ENCODE measurements at places on chromosomes 2 and 18.

DNA sequence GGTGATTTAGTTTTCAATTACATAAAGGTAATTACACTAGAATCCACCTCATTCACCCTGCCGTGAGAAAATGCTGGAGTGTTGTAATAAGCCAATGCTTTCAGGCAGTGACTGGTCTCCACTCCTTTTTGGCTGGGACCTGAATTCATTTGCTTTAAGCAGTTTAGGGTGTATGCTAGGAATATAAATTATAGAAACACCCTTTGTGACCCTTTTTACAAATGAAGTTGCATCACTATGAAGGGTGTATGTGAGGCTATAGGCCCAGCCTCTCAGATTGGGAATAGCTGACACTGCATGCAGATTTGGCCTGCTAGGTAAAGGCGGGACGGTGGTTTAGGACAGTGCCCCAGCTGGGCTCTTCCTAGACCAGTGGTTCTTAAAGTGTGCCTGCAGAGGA lies 50.8 kb upstream of the NFE2L2 start:
- no peak for DNase-seq

DNA sequence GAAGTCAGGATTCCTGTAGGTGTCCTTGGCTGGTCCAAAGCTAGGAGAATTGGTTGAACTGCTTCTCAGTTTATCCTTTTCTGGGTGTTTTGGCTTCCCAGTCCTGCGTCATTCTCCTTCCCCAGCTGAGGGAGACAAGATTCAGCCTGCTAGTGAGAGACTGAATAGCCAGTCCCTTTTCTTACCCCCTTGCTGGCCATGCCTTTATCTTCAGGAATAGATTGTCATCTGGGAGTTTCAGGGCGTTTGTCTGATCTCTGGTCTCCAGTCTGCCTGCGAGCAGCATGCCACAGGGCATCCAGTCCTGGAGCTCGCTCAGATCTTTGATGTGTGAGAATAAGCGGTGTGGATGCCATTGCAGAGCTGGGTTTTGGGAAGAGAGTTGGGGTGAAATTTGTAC lies 5.8 kb downstream of the MYO1B start:
- DNase-seq: no peak

DNA sequence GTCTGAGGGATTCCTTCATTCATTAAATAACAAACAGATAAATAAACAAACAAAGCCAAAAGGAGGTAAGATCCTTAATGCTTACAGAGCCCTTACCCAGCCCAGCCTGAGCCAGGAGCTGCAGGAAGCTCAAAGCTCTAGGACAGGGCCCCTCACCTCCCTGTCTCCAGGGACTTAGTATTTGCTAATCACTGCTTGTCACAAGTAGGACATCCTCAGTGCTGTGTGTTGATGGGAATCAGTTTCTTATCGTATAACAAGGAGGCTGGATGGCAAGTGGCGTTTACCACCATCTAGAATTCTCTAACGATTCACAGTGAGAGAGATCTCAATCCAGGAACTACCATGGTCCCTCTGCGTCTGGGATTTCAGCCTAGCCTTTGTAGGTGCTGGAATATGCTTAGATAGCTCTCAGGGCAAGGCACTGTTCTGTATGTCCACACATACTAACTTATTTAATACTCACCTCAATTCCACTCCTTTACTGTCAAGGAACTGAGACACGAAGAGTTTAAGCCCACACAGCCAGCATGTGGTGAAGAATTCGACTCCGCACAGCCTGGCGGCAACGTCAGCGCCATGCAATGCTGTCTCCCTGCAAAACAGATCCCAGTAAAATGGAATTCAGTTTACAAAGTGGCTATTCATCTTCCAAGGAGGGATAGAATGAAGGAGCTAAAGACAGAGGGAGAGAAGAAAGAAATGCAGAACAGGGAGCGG lies 164.8 kb downstream of the MYCN start:
- DNase-seq: no peak

DNA sequence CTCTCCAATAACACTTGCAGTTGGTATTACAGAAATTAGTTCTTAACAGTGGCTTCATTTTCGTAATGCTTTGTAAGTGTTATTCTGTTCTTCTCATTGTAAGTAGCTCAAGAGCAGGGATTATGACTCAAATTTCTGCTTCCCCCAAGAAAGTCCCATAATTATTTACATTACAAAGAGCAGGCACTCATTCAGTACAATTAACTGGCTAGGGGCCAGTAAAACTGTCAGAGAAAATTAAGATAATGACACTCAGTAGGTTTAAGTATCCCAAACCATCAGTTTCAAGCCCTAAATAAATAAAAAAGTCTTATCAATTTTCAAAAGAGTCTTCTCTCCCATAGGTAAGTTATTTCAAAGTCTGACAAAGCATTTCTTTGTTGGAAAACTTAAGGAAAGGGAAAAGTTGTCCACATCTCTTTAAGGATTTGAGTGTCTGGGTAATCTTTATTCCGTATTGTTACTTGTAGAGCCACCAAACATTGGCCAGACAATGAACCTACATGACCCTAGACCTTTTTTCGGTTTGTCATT lies 137.1 kb downstream of the ARHGAP28 start:
- no peak for DNase-seq

DNA sequence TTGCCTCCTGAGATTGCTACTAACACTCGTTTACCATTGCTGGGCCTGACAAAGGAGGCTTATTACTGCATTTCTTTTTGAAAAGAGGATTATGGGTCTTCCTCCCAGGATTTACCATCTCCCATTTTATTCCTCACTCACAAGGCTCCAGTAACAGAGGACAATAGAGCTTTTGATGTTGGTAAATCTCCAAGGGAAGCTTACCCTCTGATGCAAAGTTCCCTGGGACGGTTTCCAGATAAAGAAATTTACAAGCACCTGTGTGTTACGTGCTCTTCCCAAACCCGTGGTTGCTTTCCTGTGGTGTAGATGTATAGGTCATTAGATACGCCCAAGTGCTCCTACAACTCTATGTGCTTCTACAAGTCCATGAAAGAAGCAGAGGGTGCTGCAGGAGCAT lies 17.1 kb downstream of the VSNL1 start:
- no peak for DNase-seq

DNA sequence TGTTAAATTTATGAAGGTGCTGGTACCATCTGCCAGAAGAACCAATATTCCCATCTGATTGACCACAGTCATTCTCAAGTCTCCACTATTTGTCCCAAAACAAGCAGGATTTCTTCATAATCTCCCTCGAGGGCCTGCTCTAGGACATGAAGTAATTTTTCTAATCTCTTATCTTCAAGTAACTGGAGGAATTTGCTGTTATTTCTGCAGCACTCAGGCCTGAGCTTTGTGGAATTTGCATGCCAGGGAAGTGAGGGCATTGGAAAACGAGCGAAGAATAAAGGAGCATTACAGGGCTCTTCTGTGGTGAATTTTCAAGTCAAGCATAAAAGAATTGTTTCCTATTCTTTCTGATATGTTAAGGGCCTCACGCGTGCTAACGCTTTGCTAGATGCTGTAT lies 161.2 kb upstream of the EPAS1 start:
- no peak for DNase-seq

- no peak for DNase-seq
These were observed 26.0 kb upstream of the EFEMP1 start for GRCh38 chr2:55949613-55950012.

DNA sequence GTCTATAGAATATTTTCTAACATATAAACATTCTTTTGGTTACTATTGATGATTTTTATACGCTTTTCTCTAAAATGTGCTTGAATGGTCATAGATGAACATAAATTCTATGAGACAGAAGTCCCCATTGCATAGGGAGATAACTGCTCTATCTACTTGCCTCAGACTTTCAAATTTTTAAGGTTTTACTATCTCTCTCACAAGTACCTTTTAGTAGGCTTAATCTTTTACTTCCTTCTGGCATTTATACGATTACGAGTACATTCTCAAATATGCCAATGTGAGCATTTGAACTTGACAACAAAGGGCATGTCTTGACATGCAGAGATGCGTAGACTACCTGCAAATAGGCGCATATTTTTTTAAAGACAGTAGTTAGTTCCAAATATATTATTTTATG lies 935.9 kb upstream of the LRATD1 start:
- no peak for DNase-seq

GRCh38 chr18:3995476-3996102 lies 459.5 kb downstream of the DLGAP1 start:
- DNase-seq: peak; percentile 49

GRCh38 chr18:61606068-61606660 lies 272.9 kb downstream of the CDH20 start:
- DNase-seq: no peak

GRCh38 chr18:44713435-44713834 lies 32.7 kb downstream of the SETBP1 start:
- no peak for DNase-seq

DNA sequence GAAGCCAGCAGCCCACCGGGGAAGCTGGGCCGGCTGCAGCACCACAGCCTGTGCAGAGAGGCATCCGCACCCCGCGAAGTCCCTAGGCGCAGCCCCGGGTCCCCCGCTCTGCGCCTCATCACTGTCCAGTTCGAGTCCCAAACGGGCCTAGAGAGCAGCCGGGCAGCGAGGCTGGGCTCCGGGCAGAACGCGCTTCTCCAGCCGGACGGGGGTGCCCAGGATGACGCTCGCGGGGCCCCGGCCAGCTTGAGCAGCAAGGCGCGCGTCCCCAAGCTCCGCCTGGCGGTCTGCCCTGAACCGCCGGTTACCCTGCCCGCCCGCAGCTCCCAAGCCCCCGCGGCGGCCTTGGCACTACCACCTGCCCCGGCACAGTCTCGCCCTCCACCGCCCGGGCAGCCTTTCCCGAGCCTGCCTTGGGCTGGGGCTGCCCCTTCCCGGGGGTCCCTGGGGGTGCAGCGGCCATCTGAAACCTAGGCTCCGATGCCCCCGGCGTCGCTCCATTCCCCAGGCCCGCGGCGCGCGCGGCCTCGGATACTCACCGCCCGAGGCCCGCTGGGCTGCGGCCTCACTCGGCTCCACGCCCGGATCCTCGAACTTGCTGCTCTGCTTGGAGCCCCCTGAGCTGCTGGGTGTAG lies 591 bp downstream of the SLC16A14 start:
- DNase-seq: no peak

- DNase-seq: no peak
These were observed 26.0 kb upstream of the TNS1 start for GRCh38 chr2:218028562-218029348.

DNA sequence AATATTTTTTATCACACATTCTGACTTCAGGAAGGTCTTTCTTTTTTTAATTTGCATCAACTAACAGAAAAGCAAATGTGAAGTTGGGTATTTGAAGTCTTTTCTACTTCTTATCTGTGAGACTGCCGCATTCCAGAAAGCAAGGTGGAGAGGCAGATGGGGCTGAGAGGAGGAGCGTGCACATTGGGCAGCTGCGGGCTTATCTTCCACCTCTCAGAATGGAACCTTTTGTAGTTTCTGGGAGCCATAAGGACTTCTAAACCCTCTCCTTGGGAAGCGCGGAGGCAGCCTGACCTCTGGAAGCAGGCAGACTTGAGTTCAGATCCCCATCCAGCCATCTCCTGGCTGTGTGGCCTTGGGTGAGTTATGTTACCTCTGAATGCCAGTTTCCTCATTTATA lies 3.9 kb downstream of the MAPRE3 start:
- no peak for DNase-seq

- no peak for DNase-seq
These were observed 151.2 kb downstream of the CALCRL start for GRCh38 chr2:187296869-187297268.

DNA sequence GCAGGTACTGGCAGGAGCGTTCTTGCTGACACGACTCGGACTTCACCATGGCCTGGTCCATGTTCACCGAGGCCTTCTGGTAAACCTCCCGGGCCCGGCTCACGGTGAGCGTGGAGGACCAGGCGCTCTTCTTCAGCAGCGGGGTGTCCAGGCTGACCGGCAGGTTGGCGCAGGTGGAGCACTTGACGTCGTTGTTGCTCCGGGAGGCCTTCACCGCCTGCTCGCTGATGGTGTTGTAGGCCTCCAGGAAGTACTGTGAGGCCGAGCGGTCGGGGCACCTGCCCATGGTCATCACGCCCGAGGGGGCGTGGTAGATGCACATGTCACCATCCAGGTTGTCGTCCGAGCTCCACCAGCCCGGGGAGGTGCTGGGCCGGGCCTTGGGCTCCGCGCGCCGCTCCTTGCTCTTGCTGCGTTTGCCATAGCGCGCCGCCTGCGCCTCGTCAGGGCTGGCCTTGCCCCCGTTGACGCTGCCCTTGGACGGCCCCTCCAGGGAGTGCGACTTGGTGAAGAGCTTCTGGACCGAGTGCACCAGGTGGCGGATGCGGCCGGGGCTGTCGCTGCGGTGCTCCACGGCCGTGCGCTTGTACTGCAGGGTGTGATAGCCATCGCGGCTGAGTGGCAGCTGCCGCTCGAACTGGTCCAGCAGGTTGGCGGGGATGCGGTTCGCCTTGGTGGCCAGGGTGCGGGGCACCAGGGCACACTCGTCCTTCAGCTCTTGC lies 429.3 kb downstream of the TGIF1 start:
- DNase-seq: no peak

- no peak for DNase-seq
These were observed 109.1 kb downstream of the TMEM17 start for GRCh38 chr2:62396880-62397279.

GRCh38 chr2:120747281-120747680 lies 11.6 kb downstream of the GLI2 start:
- no peak for DNase-seq

- no peak for DNase-seq
These were observed 126.0 kb downstream of the EPHA4 start for GRCh38 chr2:221446140-221446539.

DNA sequence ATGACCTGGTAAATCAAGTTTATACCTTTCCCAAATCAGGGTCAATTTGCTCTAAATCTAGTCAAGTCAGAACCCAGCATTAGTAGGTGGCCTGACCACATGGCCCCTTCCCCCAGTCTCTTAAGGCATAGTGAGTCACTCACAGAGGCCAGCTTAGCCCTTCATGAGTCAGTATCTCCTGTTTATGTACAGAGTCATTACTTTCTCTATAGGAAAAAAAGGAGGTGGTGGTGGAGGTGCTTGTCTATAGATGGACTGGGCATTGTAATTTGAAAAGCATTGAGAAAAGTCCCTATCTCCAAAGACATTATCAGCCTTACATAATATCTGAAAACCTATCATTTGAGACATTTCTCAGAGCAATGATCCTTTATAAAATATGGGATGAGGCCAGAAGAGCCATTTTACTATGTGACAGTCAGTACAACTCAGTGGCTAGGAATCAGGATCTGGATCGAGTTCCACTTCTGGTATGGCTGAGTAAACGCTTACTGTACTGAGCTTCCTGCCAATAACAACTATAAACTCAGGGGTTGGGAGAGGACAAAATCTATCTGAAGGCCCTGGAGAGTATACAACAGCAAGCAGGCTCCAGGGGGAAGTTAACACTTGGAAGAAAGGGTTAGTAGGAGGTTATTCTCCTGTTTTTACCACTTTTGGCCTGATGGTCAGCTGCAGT lies 22.5 kb upstream of the SIGLEC15 start:
- peak; percentile 83 for DNase-seq

DNA sequence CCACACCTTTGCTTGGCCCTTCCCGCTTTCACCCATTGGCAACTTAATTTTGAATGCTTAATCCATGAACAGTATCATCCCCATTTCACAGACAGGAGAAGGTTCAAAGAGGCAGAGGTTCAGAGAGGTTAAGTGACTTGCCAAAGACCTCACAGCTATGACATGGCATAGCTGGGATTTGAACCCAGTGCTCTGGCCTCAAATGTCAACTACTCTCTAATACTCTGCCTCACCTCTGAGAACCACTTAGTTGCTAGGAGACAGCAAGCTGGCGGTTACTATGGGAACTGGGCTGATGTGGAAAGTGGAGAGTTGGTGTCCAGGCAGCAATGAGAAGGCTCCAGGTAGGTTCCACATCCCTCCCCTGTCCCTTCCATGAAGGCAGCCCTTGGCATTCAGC lies 15.8 kb upstream of the PRSS56 start:
- DNase-seq: no peak

- no peak for DNase-seq
These were observed 214.4 kb upstream of the LRATD1 start for GRCh38 chr2:14418115-14418514.

GRCh38 chr18:10473132-10473531 lies 18.7 kb downstream of the APCDD1 start:
- no peak for DNase-seq

Data from smooth muscle cell of the brain vasculature (primary cell).